ENCODE measurements at places on chromosomes 11 and 22. TPM values are rescaled to one million over a fixed set of nuclear protein-coding genes. Genes with fewer than 3 reads are reported as not detected.

Gene PLEKHB1
- 0.42 TPM for total RNA-seq

Gene CABP4
- total RNA-seq = not detected

Gene CDC42BPG
- total RNA-seq = 1.7 TPM

Gene KCNJ11
- 1.3 TPM for total RNA-seq

Gene OR8A1
- total RNA-seq = not detected

Gene POLD3
- total RNA-seq = 19.3 TPM

Gene FGF3
- not detected for total RNA-seq

Gene C11orf86
- total RNA-seq = 97.2 TPM

Gene CHRDL2
- 2.9 TPM for total RNA-seq

Gene MMP27
- not detected for total RNA-seq

Gene ASCL3
- not detected for total RNA-seq

Gene GGTLC3
- not detected for total RNA-seq
